CD8-positive, alpha-beta memory T cell (primary cell): ENCODE measurements at places on chromosomes 5 and 9. TPM values are rescaled to one million over a fixed set of nuclear protein-coding genes. Genes with fewer than 3 reads are reported as not detected.

The PLPPR1 gene
- not detected for total RNA-seq

GRCh38 chr5:167732499-167732898 is 558.9 kb upstream of the WWC1 start:
- DNase-seq: no peak

DNA sequence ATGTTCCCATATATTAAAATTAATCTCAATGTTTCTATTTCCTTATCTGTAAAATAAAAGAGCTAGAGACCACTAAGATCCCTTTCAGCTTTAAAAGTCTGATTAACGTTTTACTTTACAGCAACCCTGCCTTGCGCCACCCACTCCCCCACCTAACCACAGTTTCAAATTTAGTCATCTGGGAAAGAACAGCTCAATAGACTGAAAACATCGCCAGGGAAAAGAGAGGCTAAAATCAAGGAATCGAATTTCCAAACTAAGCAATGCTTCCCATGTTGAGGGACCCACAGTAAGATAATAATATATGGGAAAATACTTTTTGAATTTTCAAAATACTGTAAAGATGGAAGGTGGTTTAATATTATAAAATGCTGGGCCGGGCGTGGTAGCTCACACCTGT is 6.6 kb downstream of the SAXO1 start:
- no peak for DNase-seq

DNA sequence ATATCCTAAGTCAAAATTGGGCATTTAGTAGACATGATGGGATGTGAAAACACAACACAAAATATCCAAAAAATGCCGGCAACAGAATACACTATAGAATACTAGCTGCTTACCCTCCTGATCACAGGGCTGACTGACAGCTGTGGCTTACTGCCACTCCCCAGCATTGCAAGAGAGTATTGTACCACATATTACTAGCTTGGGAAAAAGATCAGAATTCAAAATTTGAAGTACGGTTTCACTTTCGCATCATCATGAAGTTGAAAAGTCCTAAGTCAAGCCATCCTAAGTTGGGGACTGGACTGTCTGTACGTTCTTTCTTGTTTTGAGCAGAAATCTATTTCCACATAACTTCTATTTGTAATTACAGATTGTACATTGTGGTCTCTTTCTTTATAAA is 851.4 kb downstream of the MAT2B start:
- no peak for DNase-seq

GRCh38 chr9:127049581-127049980 is 72.9 kb downstream of the ANGPTL2 start:
- no peak for DNase-seq

- no peak for DNase-seq
Measured at GRCh38 chr5:179599100-179599499, 24.4 kb downstream of the HNRNPH1 start.

- DNase-seq: no peak
Measured at GRCh38 chr9:75855509-75855908, 35.0 kb upstream of the PCSK5 start.

DNA sequence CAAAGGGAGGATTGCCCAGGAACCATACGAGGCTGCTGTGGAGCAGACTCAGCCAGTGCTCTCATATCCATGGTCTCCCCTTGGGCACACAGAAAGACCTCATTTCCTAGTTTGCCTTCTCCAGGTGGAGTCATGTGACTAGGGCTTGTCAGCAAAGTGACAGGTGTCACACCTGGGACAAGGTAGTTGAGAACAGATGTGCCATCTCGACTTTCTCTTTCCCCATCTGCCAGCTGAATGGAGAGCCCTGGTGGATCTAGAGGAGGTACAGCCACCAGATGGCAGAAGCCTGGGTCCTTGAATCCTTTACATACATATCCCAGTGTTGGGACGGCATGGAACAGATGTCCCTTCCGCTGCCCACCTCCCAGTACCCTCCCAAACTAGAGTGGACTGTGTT is 42.9 kb upstream of the ALDOB start:
- no peak for DNase-seq
